ENCODE measurements at places on chromosomes 6 and 20.

- DNase-seq = no peak
Observed at GRCh38 chr6:12748815-12749521, 32.4 kb downstream of the PHACTR1 start.

DNA sequence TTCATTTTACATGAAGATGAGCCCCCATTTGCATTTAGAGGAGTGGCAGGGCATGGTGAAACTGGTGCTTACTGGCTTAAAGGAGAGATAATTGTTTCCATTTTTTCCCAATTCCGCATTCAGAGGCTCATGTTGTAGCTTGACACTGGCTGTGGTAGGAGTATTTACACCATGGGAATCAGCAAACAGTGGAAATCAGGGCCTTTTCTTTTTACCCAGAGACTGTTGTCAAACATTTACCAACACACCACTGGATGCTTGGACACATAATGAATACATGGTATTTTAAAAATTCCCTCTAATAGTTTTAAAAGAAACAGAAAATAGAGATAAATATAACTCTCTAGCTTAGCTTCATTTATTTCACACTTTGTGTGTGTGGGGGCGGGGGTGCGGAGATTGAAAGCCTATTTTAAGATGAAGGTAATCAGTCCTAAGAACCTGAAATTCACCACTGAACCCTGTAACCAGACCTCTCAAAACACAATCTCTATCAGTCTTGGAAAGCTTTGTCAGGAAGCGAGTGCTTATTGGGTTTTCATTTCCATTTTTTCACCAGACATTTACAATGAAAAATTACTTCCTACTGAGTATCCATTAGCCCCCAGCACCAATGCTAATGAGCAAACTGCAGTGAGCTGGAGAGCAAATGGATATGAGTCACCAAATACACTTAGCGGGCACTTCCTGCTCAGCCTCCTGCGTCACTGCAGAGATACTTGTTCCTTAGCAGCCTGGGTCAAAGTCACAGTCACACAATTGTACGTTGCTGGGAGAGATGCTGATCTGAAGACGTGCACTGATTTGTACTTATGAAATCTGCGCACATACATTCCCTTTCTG lies 532.0 kb downstream of the BCKDHB start:
- DNase-seq = no peak

DNA sequence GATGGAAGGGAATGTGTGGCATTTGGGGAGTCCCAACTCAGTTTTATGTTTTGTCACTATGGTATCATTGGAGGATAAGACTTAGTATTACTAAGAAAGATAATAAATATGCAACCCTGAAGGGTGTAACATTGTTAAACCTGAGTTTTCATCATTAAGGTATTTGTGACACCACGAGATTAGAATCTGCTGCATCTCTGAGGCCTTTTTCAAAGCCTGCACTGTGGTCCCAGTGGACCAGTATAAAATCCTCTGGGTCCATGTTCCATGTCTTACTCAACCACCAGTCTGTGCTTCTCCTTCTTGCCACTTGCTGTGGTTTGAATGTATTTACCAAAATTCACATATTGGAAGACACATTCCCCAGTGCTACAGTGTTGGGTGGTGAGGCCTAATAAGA lies 130.6 kb downstream of the TBX18 start:
- DNase-seq = no peak

DNA sequence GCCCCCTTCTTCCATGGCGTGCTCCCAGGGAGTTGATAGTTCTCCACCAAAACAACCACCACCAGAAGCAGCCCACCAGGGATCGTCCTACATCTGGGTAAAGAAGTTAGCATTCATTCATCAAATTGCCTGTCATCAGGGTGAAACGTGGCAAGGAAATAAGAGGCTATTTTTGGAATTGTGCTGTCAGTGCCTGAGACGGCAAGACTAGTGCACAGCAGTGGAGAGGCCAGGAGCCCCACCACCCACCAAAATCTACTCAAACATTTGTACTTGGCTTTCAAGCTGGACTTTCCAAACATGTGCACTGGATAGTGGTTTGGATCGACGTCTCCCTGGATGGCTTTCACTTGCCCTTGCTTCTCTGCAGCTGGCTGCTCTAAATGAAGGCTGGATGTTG lies 44.8 kb downstream of the TXNDC5 start:
- DNase-seq = no peak

DNA sequence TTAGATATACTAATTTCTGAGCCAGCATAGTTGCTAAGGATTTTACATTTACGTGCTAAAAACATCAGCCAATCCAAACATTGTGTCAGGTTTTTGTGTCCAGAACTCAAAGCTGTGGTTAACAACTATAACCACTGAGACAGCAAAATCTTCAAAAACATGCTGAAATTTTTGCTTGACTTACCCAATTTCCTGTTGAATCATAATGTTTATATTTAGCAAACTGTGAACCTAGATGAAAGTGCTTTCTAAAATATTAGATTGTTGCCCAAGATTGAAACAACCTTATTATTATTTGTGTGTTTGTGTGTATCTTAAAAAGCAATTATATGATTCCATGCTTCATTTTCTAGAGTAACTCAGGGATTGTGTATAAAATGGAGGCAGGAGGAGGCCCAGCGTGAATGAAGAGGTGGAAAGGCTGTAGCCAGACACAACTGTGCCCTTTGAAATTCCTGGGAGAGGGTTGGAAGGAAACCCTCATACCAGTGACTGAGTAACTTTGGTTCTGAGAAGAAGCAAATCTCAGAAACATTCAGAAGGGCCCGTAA lies 48.0 kb downstream of the ARMC2 start:
- no peak for DNase-seq

DNA sequence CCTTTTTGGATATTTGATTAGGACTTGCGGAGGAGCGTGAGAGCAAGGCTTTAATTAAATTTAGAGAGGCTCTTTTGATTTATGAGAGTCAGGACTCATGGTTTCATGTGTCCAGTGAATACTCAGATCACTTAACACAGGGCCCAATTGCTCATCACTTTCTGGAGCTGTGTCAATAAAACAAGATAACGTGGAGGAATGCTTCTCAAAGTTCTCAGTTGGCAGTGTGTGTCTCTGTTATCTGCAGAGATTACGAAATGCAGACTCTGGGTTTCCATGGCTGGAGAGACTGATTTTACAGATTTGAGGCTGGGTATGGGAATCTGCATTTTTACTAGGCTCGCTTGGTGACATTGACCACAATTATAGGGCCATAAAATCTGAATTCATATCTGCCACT lies 335.8 kb upstream of the FLRT3 start:
- DNase-seq = no peak

- no peak for DNase-seq
Observed at GRCh38 chr6:161549977-161550655, 276.3 kb upstream of the AGPAT4 start.

DNA sequence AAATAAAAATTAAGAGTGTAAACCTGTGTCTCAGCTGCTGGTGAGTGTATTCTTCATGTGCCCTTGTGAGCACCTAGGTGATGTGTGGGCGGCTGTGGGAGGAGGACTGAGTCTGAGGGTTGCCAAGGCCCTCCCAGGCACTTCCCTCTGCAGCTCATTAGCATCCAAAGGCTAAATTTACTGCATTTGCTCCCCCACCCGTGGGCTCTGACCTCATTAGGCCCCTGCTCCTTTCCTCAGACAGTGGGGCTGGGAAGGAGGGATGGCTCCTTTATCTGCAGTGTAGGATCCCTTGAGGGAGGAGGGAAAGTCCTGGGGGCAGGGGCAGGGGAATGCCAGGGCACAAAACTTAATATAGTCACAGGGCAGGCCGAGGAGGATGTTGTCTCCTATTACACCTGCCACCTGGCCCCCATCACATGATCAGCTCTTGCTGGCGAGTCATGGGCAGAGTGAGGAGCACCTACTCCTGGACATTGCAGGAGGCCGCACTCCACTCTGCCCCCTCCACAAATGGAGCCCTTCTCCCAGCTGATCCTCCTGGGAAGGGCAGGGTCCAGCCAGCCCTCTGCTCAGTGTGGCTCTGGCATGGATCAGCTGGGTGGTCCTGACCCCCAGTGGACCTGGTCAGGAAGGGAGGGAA lies 133.2 kb downstream of the MRPL14 start:
- DNase-seq = no peak

- no peak for DNase-seq
Observed at GRCh38 chr20:25212242-25212641, 16.7 kb downstream of the ENTPD6 start.

- DNase-seq = no peak
Observed at GRCh38 chr20:46627234-46627633, 24.0 kb downstream of the SLC13A3 start.

DNA sequence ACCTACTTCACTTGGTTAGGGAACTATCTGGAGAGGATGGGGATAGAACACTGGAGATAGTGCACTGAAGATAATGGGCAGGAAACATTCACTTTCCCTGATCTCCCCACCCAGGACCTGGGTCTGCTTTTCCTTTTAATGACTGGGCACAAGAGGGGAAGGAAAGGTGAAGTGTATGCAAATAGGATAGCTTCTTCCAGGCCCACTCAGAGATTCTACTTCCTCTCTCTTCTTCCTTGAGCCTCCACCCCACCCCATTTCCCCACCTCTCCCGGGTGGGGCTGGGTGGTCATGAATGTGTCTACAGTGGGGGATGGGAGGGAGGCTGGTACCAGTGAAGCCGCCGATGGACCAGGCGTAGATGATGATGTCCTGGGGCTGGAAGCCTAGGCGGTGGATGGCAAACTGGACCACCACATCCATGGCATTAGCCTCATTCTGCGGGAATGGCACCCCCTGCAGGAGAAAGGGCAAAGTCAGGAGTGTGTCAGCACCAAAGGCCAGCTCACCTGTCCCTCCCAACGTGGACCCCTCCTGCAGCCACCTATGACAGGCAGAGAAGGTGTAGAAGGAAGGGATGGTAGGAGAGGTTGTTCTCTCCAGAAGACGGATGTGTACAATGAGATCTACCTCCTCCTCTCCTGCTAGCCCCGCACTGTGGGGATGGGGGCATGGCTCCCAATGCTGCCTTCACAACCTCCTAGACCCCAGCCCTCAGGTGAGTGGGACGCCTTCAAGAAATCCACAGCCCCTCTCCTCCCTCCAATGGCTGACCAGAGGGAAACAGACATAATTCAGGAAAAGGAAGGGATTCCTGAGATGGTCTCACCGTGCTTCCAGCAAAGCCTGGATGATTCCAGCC lies 8.6 kb upstream of the LY6G5C start:
- DNase-seq = no peak

- no peak for DNase-seq
Observed at GRCh38 chr20:22403022-22403631, 181.2 kb downstream of the FOXA2 start.

- DNase-seq = no peak
Observed at GRCh38 chr6:30156262-30156599, 4.8 kb downstream of the TRIM10 start.

DNA sequence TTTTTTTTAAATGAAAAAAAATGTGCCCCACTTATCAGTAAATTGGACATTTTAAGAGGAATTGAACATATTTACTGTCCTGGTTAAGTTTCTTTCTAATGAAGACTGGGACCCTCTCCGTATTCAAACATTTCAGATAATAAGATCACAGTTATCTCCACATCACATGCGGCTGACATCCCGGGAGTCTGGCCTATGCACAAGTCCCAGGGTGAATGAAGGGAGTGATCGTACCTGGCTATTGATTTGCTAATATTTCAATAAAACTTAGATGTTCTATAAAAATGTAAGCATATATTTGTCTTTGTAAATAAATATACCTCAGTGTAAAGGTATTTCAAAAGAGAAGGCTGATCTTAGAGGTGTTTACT lies 58.1 kb downstream of the FOXC1 start:
- DNase-seq = no peak

DNA sequence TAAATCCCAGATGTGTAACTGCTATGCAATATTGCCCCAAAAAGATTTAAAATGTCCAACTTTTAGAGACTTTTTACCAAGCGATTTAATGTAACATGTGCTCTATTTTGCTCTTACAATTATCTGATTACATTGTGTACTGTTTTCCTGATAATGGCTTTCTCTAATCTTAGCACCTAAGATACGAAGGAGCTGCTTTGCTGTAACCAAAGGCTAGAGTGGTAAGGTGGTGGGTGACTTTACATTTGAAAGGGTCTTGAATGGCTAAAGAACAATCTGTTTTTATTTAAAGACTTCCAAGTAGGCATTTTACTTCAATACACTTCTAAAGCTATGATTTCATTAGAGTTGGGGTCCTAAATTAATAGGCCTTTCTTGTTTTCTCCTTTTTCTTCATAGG lies 1201.6 kb upstream of the MAP3K7 start:
- no peak for DNase-seq

DNA sequence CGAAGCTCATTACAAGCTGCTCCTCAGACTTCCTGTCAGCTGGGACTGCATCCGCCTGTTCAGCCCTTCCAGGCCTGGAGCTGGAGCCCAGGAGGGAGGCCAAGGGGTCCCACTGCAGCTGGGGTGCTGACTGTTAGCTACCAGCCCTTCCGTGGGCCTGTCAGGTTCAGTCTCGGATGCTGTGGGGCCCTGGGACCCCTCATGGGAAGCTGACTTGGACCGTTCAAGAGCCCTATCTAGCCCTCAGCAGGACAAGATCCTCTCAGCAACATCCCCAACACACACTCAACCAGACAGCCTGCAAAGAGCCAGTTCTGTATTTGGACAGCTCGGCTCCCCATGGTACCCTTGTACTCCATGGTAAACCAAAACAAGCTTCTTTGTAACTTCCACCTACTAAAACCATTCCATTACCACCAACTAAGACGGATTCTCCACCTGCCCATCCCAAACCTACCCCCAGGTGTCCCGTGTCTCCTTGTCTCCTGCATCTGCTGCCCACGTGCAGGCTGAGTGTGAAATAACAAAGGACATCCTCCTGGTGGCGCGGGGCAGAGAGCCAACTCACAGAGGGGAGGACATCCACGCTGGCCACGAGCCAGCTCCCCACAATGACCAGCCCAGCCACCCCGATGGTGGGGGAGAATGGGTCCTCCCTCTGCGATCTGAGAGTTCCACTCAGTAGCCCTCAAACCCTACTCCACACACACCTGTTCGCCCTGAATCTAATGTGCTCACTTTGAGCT lies 111.2 kb downstream of the TAF4 start:
- no peak for DNase-seq

GRCh38 chr6:14709900-14710299 lies 536.0 kb upstream of the JARID2 start:
- no peak for DNase-seq

GRCh38 chr6:150149146-150149545 lies 6.3 kb downstream of the PPP1R14C start:
- no peak for DNase-seq

GRCh38 chr6:26455357-26455970 lies 2.3 kb upstream of the BTN2A1 start:
- no peak for DNase-seq

GRCh38 chr20:54025251-54025771 lies 45.1 kb downstream of the BCAS1 start:
- no peak for DNase-seq

- no peak for DNase-seq
Observed at GRCh38 chr6:153058291-153058690, 55.8 kb upstream of the MTRF1L start.

GRCh38 chr6:128731249-128732165 lies 151.4 kb upstream of the LAMA2 start:
- DNase-seq = no peak

DNA sequence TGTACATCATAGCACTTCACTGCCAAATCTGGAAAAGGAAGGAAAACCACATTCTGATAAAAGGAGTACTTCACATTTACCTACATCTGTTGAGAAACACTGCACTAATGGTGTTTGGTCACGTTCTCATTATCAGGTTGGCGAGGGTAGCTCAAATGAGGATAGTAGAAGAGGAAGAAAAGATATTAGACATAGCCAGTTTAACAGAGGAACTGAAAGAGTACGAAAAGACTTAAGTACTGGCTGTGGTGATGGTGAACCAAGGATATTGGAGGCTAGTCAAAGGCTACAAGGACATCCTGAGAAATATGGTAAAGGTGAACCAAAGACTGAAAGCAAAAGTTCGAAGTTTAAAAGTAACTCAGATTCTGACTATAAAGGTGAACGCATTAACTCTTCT lies 32.0 kb upstream of the GJA10 start:
- no peak for DNase-seq

Measured in stimulated activated CD8-positive, alpha-beta memory T cell treated with anti-CD3 and anti-CD28 coated beads, Interleukin-4, amount 100 ng/mL, for 48 hours (primary cell).